ENCODE measurements at places on chromosomes 4 and X.

- DNase-seq: peak; percentile 65
These were observed 568.3 kb downstream of the ANKRD50 start for GRCh38 chr4:124144238-124144654.

DNA sequence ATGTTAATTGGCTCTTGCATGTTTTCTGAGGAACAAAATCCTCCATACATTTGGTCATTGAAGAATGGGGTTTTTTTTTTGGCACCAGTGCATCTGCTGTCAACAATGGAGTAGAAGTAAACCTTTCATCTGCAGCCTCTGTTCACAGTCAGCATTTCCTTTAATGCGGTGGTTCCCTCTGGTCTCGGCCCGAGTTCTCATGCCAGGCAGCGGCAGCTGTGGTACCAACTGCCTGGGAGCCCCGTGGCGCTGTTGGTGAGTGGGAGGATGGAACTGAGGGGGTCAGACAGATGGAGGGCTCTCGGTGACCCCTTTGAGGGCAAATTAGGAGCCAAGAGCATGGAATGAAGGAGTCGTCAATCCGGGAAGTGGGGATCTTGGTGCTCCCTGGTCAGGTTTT is 114.7 kb downstream of the AFF1 start:
- no peak for DNase-seq

DNA sequence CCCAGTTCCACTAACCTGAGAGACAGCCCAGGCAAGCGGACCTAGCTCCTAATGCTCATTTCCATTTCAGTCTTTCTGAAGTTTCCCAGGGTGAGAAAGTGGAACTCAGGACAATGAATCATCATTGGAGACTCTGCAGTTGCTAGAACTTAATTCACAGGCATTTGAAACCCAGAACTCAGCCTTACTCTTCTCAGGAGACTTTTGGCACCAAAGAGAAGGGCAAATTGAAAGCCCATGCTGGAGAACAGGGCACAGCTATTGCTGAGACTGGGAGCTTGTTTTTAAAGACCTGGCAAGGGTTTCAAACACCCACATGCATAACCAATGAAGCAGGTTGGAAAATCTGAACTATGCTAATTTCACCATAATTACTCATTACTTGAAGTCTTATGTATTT is 36.0 kb downstream of the BST1 start:
- DNase-seq: no peak

DNA sequence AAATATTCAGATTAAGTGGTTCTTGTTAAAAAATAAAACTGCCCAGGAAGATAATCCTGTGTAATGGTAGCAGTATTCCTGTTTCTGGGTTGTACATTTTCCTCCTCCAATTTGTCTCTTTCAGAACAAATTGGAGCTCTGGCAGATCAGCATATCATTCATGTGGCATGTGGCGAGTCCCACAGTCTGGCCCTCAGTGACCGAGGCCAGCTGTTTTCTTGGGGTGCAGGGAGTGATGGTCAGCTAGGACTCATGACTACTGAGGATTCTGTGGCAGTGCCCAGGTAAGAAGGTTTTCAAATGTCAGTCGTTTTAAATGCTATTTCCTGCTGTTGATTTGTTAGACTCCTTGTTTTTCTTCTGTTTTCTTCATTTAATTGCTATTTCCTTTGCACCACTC is 47.9 kb downstream of the NAP1L5 start:
- no peak for DNase-seq

DNA sequence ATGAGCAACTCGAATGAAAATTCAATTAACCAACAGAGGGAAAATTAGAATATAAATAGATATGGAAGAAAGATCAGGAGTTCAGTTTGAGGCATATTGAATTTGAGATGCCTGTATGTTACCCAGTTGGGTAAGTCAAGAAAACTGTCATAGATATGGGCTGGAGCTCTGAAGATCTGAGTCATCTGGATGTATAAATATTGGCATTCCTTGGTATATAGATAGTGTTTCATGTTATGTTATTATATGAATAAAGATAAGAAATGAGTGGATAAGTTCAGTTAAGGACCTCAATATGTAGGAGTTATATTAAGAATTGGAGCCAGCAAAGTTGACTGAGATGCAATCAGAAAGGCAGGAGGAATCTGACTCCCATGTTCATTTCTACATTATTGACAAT is 543.6 kb upstream of the SMIM31 start:
- no peak for DNase-seq

DNA sequence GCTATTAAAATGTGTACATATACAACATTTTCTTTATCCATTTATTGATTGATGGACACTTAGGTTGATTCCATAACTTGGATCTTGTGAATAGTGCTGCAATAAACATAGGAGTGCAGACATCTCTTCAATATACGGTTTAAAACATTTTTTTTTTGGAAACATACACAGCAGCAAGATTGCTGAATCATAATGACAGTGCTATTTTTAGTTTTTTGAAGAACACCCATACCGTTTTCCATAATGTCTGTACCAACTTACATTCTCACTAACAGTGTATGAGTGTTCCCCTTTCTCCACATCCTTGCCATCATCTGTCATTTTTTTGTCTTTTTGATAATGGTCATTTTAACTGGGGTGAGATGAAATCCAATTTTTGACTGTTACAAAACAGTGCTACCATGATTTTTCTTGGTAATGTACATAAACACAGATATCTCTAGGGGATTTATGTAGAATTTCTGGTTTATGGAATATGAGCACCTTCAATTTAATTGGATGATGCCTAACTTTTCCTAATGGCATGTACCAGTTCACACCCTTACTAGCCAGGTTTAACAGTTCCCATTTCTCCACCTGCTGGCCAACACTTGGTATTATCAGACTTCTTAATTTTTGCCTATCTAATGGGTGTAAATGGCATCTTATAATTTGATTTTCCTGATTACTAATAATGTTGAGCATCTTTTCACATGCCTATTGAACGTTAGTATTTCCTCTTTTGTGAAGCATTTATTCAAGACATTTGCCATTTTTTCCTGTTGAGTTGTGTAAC is 21.0 kb upstream of the TMSB15B start:
- DNase-seq: peak; percentile 68

- DNase-seq: peak; percentile 56
These were observed 77.9 kb downstream of the PALLD start for GRCh38 chr4:168574581-168575295.

DNA sequence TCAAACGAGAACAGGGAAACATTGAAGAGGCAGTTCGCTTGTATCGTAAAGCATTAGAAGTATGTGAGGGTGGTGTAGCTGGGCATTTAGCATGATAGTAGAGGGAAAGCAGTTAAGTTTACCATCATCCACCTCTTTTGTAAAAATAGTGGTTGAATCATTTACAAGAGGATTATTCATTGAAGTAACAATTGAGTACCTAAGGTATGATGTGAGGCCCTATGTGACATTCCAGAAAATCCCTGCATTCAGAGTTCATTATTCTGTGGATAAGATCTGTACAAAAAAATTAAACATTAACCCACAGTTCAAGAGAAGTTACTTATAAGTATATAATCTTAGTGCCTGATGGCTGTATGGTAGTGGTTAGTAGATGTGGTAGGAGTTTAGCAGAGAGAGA is 22.2 kb upstream of the GCNA start:
- DNase-seq: no peak

- peak; percentile 29 for DNase-seq
These were observed 310.5 kb upstream of the DDX53 start for GRCh38 chrX:22689290-22689689.

GRCh38 chr4:7787681-7788141 is 151.9 kb downstream of the AFAP1 start:
- DNase-seq: no peak

DNA sequence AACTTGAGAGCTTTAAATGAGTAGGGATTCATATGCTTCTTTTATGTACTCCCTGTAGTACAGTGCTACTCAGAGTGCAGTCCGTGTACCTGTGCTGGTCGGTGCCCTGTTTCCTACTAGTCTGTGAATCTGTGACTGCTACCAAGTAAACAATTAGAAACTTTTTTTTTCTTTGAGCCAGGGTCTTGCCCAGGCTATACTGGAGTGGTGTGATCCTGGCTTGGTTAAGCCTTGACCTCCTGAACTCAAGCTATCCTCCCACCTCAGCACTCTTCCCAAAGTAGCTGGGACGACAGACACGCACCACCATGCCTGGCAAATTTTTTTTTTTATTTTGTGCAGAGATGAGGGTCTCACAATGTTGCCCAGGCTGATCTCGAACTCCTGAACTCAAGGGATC is 6.4 kb upstream of the GPC3 start:
- no peak for DNase-seq

DNA sequence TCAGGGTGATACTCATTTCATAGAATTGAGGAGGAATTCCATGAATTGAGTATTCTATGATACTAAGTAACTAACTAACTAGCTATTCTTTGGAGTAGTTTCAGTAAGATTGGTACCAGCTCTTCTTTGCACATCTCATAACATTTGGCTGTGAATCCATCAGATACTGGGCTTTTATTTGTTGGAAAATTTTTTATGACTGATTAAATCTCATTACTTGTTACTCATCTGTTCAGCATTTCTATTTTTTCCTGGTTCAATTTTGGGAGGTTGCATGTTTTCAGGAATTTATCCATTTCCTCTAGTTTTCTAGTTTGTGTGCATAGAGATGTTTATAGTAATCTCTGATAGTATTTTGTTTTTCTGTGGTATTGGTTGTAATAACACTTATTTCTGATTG is 70.8 kb upstream of the FREM3 start:
- no peak for DNase-seq

DNA sequence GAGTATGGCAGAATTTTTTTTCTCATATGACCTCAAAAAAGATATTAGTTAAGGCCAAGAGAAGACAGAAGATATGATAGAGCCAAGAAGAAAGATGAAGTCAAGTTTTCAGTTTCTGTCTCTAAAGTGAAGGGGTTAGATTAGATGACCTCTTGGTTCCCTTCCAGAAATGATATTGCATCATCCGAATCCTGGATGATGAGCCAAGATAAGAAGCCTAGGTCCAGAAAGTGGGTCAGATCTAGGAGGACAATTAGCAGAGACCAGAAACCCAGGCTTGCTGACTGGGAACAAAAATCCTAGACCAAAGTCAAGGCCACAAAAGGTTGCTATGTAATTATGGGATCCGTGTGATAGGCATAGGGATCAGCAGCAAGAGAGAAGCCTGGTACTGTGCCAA is 20.2 kb downstream of the SATL1 start:
- DNase-seq: no peak

- DNase-seq: peak; percentile 87
These were observed 170.0 kb downstream of the SMIM20 start for GRCh38 chr4:26083987-26084386.

GRCh38 chr4:40940756-40941155 is 191.0 kb downstream of the NSUN7 start:
- DNase-seq: no peak

- DNase-seq: peak; percentile 6
These were observed 959 bp upstream of the REST start for GRCh38 chr4:56906489-56907393.

DNA sequence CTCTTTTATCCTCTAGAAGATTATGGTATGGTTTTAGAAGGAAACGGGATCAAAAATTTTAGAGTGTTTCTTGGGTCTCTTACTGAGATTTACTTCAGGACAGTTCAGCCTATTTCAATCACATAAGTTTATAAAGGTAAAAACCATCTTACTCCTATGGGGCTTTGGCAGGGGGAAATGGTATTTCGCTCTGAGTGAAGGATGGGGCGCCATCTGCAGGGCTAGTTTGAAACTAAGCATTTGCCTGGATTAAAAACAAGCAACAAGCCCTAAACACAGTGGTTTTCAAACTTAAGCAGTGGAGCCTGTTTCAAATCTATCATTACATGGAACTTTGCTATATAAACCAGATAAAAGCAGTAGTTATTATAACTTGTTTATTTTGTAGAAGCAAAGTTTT is 361.5 kb upstream of the FMR1 start:
- no peak for DNase-seq

DNA sequence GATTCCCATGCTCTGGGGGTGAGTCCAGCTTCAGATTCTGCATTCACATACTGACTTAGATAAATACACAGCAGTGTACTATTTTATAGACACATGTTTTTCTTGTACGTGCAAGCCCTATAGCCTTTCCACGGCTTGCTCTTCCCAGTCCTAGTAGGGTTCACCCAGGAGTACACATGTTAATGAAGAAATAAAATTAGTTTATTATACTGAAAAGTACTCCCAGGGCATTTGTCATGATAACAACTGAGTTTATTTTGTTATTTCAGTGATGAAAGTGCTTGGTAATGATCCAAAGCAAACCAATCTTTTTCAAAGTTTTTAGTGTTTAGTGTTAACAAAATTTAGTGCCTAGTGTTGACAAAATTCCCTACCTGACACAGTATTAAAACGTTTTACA is 21.3 kb downstream of the MAPK10 start:
- DNase-seq: peak; percentile 43

DNA sequence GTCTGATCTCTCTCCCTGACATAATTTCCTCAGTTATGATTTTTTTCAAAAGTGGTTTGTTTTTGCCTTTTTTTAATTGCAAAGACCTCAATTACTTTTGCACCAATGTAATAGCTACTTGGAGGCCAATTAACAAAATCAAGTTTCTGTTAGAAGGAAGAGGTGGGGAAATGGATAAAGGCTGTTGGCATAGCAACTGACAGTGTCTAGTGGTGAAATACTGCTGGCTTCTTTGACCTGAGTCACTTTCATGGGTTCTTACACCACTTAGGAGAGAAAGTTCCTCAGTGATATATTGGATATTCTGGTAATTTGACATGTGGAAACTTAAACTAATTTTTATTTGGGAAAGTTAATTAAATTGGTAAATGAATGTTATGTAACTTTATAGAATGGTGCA is 26.5 kb upstream of the ATP8A1 start:
- DNase-seq: no peak

DNA sequence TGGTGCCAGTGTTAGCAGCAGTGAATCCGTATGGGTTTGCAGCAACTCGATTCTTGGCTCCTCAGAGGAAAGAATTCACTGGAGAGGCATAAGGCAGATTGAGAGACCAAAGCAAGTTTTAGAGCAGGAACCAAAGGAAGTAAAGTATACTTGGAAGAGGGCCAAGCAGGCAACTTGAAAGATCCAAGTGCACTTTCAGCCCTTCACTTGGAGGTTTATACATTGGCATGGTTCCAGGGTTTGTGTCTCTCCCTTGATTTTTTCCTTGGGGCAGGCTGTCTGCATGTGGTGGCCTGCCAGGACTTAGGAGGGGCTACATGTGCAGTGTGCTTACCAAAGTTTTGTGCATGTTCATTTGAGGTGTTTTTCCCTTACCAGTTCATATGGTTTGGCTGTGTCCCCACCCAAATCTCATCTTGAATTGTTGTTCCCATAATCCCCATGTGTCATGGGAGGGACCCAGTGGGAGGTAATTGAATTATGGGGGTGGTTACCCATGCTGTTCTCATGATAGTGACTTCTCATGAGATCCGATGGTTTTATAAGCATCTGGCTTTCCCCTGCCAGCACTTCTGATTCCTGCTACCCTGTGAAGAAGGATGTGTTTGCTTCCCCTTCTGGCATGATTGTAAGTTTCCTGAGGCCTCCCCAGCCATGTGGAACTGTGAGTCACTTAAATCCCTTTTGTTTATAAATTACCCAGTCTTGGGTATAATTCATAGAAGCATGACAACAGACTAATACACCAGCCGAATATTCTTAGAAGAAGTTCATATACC is 86.2 kb upstream of the TSPAN5 start:
- DNase-seq: no peak
